ENCODE measurements at places on chromosomes 4 and X.

- no peak for DNase-seq
Observed at GRCh38 chr4:63906660-63907183, 502.5 kb downstream of the TECRL start.

GRCh38 chr4:114890773-114891172, 222.6 kb downstream of the NDST4 start:
- DNase-seq = no peak

DNA sequence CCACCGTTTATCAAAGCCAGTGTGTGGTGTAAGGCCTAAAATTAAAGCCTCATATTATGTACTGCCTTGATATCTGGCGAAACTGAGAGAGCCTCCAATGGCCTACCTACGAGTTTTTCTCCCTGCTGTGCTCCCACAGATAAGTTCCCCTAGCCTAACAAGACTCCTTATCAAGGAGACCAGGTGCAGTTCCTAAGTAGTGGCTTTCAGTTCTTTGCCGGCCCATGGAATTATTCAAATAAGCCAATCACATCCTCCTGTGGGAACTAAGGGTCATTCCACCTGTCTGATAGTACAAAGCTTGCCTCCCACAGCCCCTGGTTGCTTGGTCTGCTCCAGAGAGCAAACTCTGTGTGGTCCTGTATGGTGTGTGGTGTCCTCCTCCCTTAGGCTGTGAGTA, 99.8 kb upstream of the TEX13C start:
- DNase-seq = no peak

DNA sequence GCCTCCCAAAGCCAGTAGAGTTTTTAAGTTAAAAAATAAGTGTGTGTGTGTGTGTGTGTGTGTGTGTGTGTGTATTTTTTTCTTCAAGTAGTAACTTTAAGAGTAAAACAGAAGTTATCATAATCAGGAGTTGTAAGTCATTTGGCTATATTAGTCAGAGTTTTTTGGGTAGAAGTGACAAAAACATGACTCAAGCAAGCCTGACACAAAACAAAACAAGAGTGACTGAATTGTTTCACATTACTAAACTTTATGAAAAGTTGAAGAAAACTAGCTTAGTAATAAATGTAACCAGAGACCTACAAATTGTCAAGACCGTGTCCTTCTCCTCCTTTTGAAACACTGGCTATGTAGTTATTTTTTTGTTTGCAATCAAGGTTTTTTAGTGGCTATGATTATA, 738.0 kb upstream of the PITX2 start:
- no peak for DNase-seq
